ENCODE measurements at places on chromosomes 5 and 9.

DNA sequence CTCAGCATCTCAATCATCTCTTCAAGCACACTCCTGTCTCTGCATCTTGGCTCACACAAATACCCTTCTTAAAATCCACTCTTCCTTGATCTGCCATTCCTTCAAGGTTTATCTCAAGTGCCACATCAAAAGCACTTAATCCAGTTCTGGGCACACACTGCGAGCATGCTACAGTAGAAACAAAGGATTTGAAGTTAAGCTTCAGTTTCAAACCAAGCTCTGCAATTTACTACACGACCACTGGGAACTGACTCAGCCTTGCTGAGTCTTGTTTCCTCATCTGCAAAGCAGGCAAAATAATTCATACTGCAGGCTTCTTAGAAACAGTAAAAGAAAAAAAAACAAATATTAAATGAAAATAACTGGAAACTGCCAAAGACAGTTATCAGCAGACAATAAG is 50.5 kb upstream of the CTNNAL1 start:
- no peak for DNase-seq

DNA sequence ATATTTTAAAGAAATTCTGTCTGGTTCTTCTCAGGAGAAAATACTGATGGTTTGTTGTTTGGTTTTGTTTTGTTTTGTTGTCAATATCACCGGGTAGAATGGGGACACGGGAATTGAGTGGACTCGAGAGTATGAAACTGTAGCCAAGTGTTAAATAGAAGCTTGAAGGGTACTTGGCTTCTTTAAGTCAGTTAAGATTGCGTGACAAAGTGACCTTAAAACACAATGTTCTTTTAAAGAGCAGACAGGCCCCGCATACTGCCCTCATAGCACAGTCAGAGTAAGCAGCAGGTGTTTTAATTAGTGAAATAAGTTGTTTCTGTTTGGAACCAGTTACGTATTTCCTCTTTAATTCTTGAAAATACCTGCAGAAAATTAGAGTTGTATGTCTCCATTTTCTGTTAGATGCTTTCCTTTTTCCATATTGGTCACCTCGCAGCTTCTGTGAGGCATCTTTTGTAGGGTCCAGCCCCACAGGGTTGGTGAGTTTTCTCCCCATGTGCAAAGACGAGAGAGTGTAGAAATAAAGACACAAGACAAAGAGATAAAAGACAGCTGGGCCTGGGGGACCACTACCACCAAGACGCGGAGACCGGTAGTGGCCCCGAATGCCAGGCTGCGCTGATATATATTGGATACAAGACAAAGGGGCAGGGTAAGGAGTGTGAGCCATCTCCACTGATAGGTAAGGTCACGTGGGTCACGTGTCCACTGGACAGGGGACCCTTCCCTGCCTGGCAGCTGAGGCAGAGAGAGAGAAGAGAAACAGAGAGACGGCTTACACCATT is 9.6 kb downstream of the TRIP13 start:
- no peak for DNase-seq

- no peak for DNase-seq
Measured at GRCh38 chr9:84271921-84272556, 68.5 kb downstream of the SLC28A3 start.

DNA sequence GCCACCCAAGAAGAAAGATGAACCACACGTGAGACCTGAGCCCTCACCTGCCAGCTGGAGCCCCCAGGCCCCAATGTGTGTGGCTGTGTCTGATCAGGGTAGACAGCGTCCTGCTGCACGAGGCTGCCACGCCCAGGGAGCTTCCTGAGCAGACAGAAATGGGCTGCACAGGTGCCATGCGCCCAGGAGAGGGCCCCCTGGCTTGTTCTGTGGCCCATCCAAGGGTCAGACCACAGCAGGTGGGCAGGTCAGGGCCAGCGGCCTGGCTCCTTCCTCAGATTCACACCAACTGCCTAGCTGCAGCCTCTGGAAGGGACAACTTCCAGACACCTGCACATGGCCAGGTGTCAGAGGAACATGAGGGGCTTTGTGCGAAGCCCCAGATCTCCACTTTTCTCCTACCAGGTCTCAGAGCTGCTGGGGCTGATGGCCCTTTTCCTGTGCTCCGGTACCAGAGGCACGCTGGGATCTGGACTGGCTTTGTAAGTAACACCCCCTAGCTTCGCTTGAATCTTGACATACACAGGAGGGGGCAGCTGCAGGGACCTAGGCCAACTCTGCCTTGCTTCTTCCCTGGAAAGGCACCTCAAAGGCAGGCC is 10.8 kb downstream of the SARDH start:
- no peak for DNase-seq

DNA sequence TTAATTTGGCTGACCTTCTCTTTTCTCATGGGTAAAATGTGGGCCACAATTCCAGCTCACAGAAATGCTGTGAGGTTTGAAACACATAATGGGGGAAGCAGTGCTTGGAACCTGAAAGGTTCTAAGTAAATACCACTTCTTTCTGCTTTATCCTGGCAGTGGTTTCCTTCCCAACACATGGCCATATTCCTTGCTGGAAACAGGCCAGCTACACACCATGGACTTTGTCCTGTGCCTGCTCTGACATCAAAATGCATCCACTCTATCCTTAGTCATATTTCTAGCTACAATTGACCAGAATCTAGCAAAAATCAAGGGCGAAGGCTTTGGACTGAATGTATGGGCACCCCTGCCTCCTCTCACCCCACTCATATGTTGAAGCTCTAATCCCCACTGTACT is 93.1 kb upstream of the TRPC7 start:
- DNase-seq: no peak

DNA sequence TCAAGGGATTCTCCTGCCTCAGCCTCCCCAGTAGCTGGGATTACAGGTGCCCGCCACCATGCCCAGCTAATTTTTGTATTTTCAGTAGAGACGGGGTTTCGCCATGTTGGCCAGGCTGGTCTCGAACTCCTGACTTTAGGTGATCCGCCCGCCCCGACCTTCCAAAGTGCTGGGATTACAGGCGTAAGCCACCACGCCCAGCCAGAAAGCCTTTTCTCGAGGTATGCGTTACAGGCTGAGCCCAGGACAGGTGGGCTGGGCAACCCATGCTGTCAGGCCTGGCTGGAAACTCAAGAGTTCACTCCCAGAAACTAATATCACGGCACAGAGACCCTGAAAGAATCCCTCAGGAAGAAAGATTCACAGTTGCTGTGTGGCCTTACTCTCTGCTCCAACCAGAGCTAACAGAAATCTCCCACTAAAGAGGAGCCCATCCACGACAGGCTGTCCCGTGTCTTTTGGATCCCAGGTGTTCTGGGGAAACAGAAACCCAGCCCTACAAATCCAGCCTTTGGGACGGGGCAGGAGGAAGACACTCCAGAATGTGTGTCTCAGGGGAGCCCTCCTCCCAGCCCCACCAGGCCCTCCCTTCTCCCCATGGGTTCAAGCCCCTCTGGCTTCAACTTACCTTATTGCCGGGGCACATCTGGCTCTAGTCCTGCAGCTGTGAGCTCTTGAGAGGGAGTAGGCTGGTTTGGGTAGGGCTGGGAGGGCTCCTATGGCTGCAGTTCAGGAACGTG is 400 bp downstream of the TIFAB start:
- no peak for DNase-seq
